Stimulated activated CD4-positive, alpha-beta T cell treated with anti-CD3 and anti-CD28 coated beads, Interleukin-12 subunit alpha, Interleukin-12 subunit beta, amount 100 ng/mL, for 24 hours (primary cell): ENCODE measurements at places on chromosomes 1 and 21.
A peak's percentile ranks its signal among the peaks of the same experiment; 100 is the strongest.

DNA sequence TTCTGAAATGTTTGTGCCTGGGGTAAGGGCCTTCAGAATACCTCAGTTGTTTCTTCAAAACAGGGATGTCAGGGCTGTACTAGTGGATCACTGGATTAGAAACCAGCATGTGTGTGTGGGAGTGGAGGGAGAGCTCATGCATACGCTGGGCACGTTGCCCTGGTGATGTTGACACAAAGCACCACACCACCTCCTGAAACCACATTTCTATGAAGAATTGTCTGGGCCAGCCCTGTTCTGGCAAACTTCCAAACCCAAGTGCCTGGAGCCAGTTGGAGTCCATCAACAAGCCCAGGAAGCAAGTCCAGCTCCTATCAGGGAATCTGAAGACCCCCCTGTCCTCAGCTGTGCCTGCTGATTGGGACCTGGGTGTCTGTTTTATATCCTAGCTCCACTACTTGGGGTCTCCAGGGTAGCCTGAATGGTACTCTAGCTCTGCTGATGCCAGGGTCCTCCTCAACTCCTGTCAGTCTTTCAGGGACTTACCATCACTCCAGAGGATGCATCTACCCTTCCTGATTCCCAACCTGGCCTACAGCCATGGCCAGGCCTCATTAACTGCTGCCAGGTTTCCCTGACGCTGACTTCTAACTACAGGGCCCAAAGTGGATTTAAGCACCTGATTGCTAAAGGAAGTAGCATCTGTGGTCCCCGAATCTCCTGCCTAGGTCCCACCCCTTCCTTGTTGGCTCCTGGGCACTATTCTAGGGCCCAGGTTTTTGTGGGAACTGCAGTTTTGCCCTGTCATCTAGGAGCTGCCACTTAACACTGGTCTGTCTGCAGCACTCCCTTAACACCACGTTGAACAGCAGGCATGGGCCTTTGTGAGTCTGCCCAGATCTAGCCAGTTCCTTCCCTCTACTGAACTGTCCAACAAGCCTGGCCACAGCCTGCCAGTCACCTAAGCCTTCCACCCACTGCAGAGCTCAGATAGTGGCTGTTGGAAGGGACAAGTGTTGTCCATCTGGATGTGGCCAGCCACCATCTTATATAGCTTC is 45.5 kb downstream of the LPAR3 start:
- no peak for DNase-seq

GRCh38 chr1:235051521-235051920 is 77.1 kb downstream of the TOMM20 start:
- DNase-seq, result no peak

GRCh38 chr1:177309880-177310279 is 139.1 kb downstream of the BRINP2 start:
- DNase-seq, result no peak

GRCh38 chr1:91891969-91892368 is 6.0 kb upstream of the TGFBR3 start:
- no peak for DNase-seq

- no peak for DNase-seq
These were observed 80.9 kb downstream of the PCBP3 start for GRCh38 chr21:45724345-45724961.

DNA sequence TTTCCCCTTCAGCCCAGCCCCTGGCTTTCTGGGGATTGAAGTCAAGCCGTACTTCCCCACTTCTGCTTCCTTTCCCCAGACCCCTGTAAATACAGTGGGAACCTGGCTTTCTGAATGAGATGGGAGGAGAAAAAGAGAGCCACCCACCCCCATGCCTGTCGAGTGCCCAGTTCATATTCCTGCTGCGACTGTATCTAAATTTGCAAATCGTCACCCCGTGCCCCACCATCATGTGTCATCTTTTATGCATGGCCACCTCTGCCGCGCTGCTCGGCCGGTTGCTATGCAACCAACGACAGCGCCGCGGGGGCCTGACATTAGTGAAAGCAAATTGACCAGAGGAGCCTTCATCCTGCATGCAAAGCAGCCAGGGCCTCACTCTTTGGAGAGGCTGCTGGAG is 143.0 kb downstream of the ELAVL4 start:
- no peak for DNase-seq

- no peak for DNase-seq
These were observed 36.7 kb upstream of the DMBX1 start for GRCh38 chr1:46452931-46453325.

- DNase-seq, result no peak
These were observed 719 bp downstream of the SOD1 start for GRCh38 chr21:31660259-31660565.

DNA sequence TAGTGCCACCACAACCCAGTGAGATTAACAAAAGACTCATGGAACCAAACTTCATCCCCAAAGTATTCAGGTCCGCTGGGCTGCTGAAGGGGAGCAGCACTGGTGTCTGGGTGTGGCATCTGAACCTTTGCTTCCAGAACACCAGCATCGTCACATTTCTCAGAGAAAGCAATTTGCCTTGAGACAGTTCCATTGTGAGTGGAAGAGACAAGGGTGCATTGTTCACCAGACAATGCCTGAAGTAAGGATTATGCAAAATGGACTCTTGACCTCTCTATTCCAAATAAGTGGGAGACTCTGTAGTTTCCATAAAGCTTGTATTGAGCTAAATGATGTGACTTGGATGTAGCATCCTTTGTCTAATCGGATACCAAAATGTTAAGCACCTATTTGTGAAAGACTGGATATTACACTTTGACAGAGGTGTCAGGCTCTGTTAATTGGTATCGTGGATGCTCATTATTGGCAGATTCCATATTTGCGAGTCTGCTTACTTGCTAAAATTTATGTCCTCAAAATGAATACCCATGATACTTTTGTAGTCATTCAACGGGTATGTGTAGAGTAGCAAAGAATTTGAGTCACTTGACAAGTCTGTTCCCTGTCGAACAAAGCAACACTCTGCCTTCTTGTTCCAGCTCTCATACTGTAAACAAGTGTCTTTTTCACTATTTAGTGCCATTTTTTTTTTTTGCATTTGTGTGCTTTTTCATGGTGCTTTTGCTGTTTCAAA is 75.6 kb downstream of the MRPS6 start:
- DNase-seq, result no peak

DNA sequence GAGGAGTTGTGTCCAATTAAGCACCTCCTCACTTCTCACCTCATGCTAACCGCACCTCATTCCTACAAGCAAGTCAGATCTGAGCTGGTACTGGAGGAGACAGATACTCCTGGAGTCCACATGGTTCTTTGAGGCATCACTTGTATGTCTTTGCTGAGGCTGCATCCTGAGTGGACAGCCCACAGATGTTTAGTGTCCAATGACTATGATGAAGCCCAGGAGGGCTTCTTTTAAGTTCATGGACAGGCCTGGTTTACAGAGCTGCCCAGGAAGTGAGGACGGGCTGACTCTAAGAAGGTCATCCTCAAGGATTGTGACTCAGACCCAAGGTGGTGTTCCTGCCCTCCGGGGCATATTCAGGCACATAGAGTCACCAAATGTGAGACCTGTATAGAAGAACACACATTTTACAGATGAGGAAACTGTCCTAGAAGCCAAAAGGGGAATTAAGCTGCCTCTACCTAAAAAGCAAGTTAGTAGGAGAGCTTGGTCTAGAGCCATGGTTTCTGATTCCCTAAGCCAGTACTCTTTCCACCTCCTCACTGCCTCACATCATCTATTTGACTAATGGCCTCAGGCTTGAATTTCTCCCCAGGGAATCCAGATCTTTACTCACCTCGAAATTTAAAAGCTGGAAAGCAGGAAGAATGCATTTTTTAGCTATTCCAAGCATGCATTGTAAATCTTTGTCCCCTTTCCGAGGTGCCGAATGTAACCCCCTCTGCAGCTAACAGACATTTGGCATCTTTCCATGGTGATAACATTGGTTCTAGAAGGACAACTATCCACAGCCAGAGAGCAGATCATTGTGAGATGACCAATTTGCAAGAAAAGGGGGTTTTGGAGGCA is 228.1 kb downstream of the OMA1 start:
- no peak for DNase-seq

GRCh38 chr1:185719021-185719420 is 15.2 kb upstream of the HMCN1 start:
- DNase-seq, result no peak

DNA sequence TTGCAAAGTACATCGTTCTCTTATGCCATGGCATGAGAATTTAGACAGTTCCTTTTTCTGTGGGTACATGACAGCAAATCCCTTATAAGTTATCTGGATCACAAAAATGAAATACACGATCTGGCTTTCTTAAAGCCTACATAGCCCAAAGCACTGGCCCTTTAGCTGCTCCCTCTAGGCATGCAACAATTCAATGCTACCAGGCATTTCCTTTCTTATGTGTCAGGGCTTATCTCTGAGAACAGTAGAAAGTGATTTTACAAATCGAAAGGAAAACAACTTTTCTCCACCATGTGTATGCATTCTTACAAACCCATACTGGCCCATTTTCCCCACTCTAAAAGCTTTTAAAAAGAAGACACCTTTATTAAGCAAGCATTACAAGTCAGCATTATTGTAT is 139.7 kb downstream of the GRIK1 start:
- DNase-seq, result no peak

GRCh38 chr1:221839782-221840395 is 98.0 kb upstream of the DUSP10 start:
- peak; percentile 73 for DNase-seq

- DNase-seq, result no peak
These were observed 6.2 kb upstream of the NRIP1 start for GRCh38 chr21:15071009-15071408.

- DNase-seq, result no peak
These were observed 212.6 kb downstream of the GREM2 start for GRCh38 chr1:240399381-240399780.

GRCh38 chr1:189315035-189315901 is 1162.4 kb downstream of the BRINP3 start:
- no peak for DNase-seq

DNA sequence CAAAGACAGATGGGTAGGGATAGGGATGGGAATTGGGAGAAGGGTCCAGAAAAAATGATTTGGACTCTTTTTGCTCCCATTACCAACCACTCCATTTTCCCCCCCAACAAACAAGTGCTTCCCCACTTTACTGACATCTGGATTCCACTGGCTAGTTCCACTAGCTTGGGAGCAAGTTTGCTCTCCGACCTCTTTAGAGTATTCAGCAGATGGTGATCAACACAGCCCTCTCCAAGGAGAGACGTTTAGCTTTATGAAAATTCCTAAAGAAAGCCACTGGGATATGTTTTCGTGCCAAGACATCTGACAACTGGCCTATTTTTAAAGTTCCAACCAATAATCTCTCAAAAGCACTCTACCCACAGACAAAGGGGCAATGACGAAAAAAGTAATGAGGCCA is 50.3 kb downstream of the ITPKB start:
- no peak for DNase-seq
